RWPE1 (cell line): ENCODE measurements at places on chromosomes 4 and X.

DNA sequence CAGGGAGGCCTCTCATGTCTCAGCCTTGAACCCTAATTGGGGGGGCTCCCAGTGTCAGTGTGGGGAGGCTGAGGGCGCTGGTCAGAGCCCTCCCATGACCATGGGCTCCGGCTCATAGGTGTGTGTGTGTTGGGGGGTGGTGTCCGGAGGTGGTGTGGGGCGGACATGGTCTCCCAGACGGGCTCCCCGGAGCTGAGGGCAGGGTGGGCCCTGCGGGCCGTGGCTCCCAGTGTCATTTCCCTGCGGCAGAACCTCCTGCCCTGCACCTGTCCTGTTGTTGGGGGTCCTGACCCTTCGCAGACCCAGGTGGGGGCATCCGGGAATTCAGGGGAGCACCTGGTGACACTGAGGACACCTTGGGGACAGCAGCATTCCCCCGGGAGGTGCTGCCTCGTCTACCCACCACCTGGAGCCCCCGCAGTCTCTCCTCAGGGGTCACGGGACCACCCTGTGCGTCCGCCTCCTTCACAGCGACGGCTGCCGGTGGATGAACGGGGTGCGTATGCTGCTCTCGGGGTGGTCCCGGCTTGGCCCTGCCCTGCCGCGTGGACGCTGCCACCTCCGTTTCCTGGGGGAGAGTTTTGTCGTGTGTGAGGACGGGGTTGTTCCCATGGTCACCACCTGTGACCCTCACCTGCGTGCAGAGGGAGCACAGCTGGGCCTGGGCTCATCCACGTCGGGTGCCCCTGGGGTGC, 14.5 kb upstream of the GTPBP6 start:
- DNase-seq, result no peak

DNA sequence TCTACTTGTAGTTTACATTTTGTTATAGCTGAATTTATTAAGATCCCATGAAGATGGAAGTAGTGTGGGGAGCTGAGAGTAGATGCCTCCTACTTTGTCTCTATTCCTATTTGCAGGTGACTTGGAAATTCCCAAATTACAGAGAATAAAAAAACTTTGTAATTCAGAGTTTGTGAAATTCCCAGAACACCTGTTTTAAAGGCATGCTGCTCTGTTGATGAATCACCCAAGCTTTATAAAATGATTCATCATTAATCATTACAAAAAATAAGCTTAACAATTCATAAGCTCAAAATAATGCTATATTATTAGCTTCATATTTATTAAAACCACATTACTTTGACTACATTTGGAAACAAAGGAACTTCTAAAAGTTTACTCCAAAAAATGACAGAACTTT, 856.3 kb downstream of the RPA4 start:
- DNase-seq, result peak; percentile 16

- no peak for DNase-seq
Observed at GRCh38 chrX:63718010-63718694, 66.9 kb downstream of the ARHGEF9 start.

- no peak for DNase-seq
Observed at GRCh38 chr4:116027311-116027710, 913.9 kb upstream of the NDST4 start.

- no peak for DNase-seq
Observed at GRCh38 chr4:55116450-55116849, 8.9 kb downstream of the KDR start.

- no peak for DNase-seq
Observed at GRCh38 chr4:71537551-71538065, 198.8 kb downstream of the SLC4A4 start.
